ENCODE measurements at places on chromosomes 3 and 15.

GRCh38 chr3:189389346-189389745 is 217.6 kb downstream of the TPRG1 start:
- no peak for DNase-seq

DNA sequence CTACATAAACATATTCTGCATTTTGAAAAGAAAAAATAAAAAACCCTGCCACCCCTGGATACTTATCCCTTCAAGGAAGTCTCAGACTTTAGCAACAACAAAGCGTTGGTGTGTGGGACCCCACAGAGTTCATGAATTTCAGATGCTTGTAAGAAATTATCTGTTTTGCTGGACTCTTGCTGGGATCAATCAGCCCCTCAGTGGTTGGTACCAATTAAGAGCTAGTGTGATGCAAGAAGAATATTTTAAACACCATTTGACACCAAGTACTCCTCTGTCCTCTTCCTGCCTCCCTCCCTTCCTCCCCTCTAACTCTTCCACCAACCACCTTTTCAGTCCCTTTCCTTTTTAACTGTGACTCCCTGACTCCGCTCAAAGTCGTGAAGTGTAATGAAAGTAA is 51.5 kb downstream of the SST start:
- no peak for DNase-seq

GRCh38 chr3:71245971-71246880 is 337.3 kb downstream of the FOXP1 start:
- DNase-seq, result no peak

GRCh38 chr3:152959307-152959706 is 124.4 kb downstream of the P2RY1 start:
- DNase-seq, result no peak

GRCh38 chr3:40054568-40055222 is 245.3 kb downstream of the MYRIP start:
- DNase-seq, result peak; percentile 90

GRCh38 chr3:185316740-185317412 is 46.1 kb upstream of the MAP3K13 start:
- peak; percentile 48 for DNase-seq

Data from EL (cell line).